Eye (tissue), 1 donor: ENCODE measurements at places on chromosomes 6 and 20.
A peak's percentile ranks its signal among the peaks of the same experiment; 100 is the strongest.

DNA sequence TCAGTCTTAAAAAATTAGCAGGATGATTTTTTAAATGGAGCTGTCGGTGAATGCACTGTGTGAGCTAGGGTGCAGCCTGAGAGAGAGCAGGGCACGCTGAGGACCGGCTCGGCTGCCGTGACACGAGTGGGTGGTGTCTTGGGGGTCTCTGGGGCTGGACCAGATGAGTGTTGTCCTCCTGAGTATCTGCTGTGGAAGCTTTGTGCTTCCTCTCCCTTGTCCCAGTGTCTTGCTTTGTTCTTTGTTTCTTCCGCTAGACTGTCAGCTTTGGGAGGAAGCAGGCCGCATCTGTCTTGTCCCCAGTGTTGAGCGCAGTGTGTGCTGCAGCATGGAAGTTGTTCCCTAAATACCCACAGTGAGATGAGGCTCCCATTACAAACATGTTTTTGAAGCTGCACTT lies 89.4 kb downstream of the RTN4IP1 start:
- DNase-seq: peak; percentile 42

DNA sequence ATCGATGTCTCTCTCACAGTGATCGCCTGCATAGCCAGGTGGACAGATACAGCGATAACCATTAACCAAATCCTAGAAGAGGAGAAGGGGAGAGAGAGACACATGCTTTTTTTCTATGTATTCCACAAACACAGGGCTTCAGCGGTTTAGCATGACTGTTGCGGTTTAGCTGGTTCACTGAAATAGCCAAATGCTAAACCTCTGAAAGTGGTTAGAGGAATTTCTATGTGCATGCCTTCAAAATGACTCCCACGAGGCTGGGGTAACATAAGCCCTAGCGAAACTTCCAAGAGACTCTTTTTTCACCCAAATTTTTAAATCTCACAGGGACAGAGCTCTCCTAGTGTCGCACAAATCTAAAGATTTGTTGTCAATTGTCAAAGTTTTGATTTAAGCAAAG lies 25.1 kb downstream of the JAG1 start:
- DNase-seq: no peak

DNA sequence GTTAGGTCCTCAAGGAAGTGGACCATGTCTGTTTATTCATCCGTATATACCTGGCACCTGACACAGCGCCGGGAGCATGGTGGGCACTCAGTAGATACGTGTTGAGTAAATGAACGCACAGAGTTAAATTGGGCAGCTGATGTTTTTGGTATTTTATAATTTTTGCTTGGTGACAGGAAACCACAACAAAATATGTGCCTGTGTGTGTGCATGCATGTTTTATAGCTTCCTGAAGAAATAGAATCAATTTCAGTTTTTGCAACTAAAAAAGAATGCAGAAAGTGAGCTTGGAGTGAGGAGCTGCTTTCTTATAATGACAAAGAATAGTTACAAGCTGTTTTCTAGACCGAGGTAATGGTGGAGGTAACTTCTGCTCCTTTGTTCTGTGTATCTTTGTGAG lies 91.4 kb downstream of the PLCB4 start:
- no peak for DNase-seq

GRCh38 chr20:58048096-58048702 lies 180.3 kb downstream of the ANKRD60 start:
- peak; percentile 86 for DNase-seq

GRCh38 chr6:91127752-91128151 lies 540.9 kb upstream of the MAP3K7 start:
- no peak for DNase-seq

DNA sequence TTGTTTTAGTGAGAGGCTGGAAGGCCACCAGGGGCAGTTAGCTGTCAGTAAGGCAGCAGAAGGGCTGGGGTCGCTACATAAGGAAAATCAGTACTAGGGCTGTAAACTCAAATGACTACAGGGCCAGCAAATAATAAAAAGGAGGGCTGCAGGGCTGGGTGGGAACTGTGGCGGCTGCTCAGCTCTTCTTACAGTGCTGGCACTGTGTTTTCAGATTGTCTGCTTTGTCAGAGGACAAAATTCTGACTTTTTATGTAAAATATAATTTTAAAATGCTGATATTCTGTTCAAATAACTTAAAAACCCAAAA lies 23.2 kb downstream of the HLA-A start:
- no peak for DNase-seq

- no peak for DNase-seq
Measured at GRCh38 chr6:43705996-43706395, 18.4 kb upstream of the MRPS18A start.

GRCh38 chr6:116265041-116265829 lies 11.4 kb upstream of the TSPYL4 start:
- no peak for DNase-seq

- DNase-seq: peak; percentile 90
Measured at GRCh38 chr20:46293084-46293483, 15.2 kb downstream of the CDH22 start.

DNA sequence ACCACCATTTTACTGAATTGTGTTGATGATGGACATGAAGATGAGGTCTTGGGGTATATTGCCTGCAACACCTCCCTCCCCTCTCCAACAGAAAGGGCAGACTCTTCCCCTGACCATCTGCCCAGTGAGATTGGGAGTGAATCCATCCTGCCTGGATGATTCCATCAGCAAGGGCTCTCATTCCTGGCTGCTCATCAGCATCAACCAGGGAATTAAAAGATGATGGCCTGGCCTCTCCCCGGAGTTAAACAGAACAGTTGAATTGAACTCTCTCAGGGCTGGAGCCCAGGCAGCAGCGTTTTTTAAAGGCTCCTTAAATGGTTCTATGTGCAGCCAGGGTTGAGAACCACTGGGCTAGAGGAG lies 14.6 kb upstream of the MRPS18A start:
- DNase-seq: no peak

- DNase-seq: peak; percentile 17
Measured at GRCh38 chr6:52594221-52594620, 17.4 kb upstream of the TRAM2 start.

DNA sequence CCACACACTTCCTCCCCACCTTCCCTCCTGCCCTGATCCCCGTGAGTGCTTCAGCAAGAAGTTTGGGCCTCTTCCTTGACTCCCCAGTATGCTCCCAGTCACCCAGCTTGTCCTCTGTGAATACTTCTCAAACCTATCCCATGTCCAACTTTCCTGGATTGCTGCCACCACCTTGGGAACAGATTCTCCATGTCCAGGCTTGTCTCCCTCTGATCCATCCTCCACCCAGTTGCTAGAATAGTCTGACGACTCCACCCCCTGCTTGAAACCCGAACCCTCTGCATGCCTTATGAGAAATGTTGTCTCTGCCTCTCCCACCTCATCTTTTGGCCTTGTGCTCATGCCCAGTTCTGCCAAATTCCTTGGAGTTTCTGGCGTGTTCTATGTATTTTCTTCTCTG lies 108.0 kb downstream of the PPP1R14C start:
- DNase-seq: no peak

DNA sequence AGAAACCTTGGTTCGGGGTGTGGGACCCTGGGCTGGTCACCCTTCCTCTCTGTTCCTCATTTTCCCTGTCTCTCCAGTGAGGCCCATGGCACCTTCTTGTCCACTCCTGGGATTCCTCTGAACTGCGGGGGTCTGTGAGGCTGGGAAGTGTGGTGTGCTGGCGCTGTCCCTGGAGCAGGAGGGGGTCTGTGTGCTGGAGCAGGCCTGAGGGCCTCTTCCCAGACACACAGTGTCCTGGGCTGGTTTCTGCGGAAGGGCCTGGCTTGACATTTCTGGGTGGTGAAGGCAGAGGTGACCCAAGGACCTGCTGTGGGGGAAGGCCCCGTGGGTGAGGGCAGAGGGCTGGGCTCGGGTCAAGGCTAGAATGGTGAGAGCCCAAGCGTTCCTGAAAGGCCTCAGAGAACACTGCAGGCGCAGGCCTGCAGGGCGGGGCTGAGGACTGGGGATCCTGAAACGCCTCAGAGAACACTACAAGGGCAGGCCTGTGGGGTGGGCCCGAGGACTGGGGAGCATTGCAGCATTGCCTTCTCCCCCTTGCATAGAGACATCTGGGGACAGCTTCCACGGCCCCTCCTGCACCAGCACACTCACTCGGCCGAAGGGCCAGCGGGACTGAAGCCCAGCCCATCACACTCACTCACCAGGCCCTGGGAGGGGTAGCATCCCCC lies 10.6 kb upstream of the BAK1 start:
- DNase-seq: no peak

DNA sequence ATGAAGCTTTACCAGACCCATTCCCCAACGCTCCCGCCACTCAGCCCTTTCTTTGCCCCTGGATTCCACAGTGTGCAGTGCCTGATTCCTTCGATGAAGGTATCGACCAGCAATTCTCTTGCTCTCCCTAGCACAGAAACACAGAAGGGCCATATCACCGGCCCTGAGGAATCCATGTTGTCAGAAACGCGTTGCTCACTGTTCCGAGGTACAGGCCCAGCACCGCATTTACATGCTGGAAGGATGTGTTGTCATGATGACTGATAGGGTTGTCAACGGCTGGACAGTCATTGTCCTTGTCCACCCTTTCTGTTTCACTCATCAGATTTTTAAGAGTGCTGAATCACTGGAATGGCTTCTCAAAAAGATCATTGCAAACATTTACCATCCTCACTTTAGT lies 57.2 kb upstream of the GPR6 start:
- DNase-seq: no peak

DNA sequence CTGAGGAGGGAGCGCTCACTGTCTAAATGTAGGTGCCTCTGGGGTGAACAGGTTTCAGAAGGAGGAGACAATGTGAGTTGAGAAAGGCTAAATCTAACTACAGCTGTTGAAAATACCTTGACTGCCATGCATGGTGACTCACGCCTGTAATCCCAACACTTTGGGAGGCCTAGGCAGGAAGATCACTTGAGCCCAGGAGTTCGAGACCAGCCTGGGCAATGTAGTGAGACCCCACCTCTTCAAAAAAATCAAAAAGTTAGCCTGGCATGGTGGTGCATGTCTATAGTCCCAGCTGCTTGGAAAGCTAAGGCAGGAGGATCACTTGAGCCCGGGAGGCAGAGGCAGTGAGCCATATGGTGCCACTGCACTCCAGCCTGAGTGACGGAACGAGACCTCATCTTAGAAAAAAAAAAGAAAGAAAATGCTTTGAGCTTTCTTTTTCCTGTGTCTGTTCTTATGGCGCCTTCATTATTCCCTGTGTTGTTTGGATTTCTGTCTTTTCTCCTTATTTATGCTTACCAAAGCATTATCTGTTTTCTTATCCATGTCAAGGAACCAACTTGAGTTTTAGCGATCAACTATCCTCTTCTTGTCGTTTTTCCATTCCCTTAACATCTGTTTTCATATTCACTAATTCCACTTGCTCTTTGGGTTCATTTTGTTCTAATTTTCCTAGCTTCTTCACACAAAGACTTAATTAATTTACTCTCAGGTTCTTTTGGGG lies 8.5 kb downstream of the SLC2A10 start:
- DNase-seq: no peak

GRCh38 chr20:23603321-23603720 lies 2.4 kb downstream of the CST9 start:
- no peak for DNase-seq

GRCh38 chr6:80144753-80145315 lies 38.4 kb downstream of the BCKDHB start:
- no peak for DNase-seq

DNA sequence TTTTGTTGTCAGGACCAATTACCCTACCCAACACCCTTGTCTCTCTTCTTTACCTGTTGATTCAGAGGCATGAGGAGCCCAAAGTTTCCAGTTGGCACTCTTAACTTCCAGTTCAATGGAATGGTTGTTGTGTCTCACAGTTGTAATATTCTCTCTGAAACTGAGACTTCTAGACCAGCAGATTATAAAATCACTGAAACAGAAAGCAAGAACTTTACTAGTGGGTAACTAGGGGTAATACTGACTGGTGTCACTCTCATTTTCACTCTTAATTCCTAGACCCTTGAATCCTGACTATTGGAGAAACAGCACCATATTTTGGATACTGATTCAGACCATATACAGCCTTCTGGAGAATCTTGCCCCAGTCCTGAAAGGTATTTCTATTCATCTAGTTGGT lies 140.2 kb upstream of the MMS22L start:
- DNase-seq: no peak

DNA sequence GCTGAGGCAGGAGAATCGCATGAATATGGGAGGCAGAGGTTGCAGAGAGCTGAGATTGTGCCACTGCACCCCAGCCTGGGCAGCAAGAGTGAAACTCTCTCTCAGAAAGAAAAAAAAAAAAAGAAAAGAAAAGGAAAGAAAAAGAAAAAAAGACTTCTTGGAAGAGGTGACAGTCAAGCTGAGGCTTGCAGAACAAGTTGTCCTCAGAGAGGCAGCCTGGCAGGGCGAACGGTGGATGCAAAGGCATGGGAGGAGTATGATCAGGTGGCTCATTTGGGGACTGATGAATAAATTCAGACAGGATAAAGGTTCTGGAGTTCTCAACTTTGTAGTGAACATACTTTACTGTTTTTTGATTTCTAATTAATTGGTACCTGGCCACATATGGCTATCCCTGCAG lies 12.4 kb downstream of the ZNF341 start:
- DNase-seq: no peak

GRCh38 chr6:5869261-5869660 lies 137.5 kb downstream of the NRN1 start:
- no peak for DNase-seq

- DNase-seq: no peak
Measured at GRCh38 chr6:49721297-49721696, 8.0 kb upstream of the CRISP2 start.

DNA sequence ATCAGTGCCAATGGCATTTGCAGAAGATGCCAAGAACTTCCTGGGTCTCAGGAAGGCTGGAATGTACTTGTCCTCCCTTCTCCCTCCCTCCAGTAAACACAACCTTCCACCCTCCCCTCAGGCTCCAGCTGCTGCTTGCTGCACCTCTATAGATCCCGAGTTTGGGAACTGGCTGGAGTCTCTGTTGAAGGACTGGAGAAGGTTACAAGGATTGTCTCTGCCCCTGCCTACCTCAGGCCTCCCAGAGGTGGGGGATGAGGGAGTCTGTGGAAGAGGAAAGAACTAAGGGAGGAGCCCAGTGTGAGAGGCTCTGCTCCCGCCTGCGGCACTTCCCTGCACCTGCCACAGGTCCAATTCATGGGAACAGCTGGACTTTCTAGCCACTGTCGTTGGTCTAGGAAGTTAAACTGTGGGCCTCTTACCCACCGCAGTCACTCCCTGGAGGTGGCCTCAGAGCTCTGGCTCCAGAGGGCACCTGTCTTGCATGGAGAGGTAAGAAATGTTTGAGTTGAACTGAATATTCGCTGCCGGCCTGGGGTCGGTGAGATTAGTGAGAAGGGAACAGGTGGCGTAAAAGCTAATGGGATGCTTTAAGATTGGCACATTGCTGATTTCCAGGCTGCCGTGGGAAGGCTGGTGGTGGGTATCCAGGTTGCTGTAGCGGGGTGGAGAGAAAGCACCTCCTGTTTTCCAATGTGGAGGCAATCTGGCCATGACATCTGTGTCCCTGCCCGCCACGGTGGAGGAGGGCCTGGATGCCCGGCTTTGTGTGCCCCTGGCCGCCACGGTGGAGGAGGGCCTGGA lies 54.3 kb downstream of the PPP1R14C start:
- DNase-seq: no peak

DNA sequence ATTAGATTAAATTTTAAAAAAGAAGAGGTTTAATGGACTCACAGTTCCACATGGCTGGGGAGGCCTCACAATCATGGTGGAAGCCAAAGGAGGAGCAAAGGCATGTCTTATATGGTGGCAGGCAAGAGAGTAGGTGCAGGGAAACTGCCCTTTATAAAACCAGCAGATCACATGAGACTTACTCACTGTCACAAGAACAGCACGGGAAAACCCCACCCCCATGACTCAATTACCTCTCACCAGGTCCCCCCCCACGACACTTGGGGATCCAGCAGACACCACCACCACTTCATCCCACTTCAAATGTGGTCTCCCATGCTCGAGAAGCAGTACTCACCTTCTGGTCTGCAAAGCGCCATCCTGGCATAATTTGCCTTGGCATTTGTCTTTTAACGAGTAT lies 24.6 kb downstream of the MTFR2 start:
- no peak for DNase-seq
